ENCODE measurements at places on chromosomes 5 and 9.

GRCh38 chr9:137025517-137025966, 2.5 kb downstream of the ABCA2 start:
- DNase-seq: no peak

- no peak for DNase-seq
Measured at GRCh38 chr9:91898451-91899218, 51.4 kb downstream of the ROR2 start.

- DNase-seq: no peak
Measured at GRCh38 chr5:154002093-154002492, 36.6 kb downstream of the FAM114A2 start.

DNA sequence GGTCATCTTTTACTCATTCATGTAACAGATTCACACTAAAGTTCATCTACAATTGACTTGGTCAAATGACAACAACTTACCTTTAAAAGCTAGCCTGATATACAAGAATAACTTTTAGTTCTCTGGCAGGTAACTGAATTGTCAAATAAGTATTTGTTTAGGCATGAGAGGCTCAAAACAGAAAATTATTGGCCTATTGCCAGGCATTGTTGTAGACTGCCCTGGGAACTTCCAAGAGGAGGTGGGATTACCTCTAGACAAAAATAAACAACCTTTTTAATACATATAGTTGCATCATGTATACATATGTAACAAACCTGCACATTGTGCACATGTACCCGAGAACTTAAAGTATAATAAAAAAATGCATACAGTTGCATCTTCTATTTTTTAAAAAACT, 18.2 kb upstream of the SLCO4C1 start:
- DNase-seq: no peak

DNA sequence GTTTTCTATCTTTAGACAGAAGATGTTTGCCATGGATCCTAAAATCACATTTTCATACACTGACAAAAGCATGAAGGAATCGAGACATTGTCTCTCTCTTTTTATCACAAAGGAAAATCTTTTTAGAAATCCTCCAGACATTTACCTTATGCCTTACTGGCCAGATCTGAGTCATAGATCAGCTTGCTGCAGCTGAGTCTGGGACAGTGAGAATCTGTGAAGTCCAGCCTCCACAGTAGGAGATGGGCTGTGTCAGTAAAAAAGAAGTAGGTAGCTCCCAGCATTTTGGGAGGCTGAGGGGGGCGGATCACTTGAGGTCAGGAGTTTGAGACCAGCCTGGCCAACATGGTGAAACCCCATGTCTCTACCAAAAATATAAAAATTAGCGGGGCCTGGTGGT, 333.4 kb upstream of the ZNF462 start:
- no peak for DNase-seq

GRCh38 chr9:26358836-26359235, 533.8 kb downstream of the CAAP1 start:
- DNase-seq: no peak

- DNase-seq: no peak
Measured at GRCh38 chr9:113398796-113399195, 2.3 kb downstream of the ALAD start.

DNA sequence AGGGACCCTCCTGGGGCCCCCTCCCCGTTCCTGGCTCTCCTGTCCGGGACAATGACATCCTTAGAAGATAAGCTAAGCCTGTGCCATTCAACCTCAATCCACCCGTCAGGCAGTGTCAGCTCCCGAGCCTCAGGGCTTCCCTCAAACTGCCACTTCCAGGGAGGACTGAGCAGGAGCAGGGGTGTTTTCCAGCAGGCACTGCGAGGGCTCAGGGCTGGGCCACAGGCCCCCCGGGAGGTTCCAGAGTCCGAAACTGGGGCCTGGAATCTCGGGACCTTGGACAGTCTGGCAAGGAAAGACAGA, 26.2 kb downstream of the LHX3 start:
- DNase-seq: no peak

- no peak for DNase-seq
Measured at GRCh38 chr9:11758016-11758415, 935.2 kb upstream of the TYRP1 start.
